ENCODE measurements at places on chromosomes 7 and 10. TPM values are rescaled to one million over a fixed set of nuclear protein-coding genes. Genes with fewer than 3 reads are reported as not detected.

Gene OPN1SW
- not detected for total RNA-seq

- DNase-seq: no peak
Measured at GRCh38 chr10:118563373-118563890, 32.0 kb downstream of the PRLHR start.

Gene IL6
- not detected for total RNA-seq

Gene SHTN1
- 33.5 TPM for total RNA-seq

Gene TSPAN33
- 9.8 TPM for total RNA-seq

Measured in mucosa of descending colon (tissue), 3 donors.